ENCODE measurements at places on chromosomes 2 and 18.

GRCh38 chr2:118012778-118013177, 1.1 kb downstream of the CCDC93 start:
- no peak for DNase-seq

- no peak for DNase-seq
Measured at GRCh38 chr18:42606886-42607495, 508.5 kb downstream of the RIT2 start.

GRCh38 chr2:45928946-45929345, 277.5 kb downstream of the PRKCE start:
- DNase-seq: no peak

GRCh38 chr2:9205963-9206948, at the start of gene ASAP2:
TSS of gene ASAP2 (plus strand) at chr2:9206812. CDS start at chr2:9207105, 293 bp downstream.
- no peak for DNase-seq

DNA sequence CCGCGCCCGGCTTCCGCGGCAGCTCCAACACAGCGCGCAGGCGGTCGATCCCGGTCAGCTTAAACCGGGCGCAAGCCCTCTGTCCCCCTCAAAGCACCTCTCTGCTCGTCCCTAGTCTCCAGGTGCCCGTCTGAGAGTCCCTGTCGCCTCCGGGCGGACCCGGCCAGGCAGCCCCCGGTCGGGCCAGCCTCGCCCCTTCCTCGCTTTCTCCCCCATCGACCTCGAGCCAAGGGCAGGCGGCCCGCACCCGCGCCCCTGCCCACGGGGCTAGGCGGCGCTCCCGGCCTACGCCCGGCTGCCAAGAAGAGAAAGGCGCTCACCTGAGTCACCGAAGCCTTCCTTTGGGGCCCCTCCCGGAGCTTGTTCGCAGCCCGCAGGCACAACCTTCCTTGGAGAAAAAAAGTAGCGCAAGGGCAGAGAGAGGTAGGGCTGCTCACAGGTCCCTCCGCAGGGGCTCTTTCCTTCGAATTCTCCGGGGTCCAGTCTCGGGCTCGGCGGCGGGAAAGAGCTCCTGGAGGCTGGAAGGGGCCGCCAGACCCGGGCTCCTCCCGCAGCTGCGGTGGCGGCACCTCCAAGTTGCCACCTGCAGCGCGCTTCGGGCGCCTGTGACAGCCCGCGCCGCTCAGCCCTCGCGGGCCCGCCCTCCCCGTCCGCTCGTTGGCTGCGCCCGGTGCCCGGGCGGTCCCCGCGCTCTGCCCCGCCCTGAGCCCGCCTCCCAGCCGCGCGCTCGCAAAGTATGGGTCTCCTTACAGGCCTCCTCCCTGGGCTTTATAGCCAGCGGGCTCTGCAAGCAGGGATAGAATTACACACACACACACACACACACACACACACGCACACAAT, 86.5 kb upstream of the EPB41L3 start:
- no peak for DNase-seq

GRCh38 chr2:189848276-189848675, 64.0 kb downstream of the PMS1 start:
- DNase-seq: no peak

DNA sequence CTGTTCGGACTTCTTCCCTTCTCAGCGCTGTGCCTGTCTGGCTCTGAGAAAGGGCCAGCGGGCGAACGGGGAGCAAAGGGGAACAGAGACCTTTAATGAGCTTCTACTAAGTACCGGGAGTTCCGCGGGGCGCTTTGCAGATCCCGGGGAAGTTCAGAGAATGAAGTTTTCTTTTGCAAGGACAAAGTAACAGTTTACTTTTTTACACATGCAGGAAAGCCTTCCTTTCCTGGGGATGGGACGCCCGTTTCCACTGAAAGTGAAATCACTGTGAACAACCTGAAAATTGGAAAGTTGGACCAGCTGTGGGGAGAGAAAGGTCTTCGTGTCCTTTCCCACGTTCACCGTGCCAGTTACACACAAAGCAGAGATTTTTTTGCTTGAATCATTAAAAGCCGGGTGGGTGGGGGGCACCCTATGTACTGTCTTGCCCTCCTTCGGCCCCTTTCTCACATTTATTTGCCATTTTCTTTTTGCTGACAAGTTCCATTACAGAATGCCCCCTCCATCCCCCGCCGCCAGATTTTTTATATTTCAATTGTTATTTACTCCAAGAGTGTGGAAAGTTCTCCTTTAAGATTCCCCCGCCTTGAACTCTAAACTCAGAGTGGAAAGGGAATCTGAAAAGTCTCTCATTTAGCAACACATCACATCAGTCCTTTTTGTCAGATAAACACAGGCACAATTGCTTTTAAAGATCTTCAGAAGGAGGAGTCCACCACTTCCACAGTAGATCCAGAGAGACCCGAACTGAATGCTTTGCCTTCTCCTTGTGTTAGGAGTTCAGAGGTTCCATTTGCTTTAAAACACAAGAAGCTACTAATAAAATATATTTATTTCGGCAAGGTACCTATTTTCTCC, 1.1 kb upstream of the FN1 start:
- no peak for DNase-seq

DNA sequence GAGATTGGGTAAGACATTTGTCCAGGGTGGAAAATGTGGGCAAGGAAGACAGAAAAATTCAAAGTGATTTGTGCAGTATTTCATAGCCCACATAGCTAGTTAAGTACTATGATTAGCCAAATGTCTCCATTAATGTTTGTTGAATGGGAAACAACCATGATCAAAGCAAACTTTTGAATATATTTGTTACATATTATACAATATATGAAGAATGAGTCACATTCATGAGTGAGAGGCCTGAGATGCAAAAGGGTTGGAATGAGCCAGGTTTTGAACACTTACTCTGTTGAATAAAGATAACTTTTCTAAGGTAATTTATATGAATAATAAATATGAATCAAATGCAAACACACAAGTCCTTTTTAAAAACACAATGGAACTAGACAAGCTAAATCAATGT, 984.5 kb upstream of the CDH2 start:
- no peak for DNase-seq

DNA sequence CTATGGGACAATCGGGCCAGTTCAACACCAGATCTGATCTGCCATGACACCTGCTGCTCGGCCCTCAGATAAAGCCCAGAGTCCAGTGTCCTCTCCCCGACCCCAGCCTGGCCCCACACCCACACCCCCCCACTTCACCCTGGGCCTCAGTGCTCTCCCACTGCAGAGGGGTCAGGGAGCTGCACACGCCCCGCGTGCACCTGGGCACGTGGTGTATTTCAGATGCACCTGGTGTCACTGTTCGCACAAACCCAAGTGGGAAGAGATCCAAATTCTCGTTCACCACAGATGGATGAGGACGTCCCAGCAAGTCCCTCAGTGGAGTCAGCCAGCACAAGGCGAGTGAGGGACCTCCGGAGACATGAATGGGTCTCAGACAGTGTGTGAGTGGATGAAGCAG, 161.3 kb downstream of the RTP5 start:
- no peak for DNase-seq

- no peak for DNase-seq
Measured at GRCh38 chr2:8122520-8122919, 559.3 kb upstream of the ID2 start.

DNA sequence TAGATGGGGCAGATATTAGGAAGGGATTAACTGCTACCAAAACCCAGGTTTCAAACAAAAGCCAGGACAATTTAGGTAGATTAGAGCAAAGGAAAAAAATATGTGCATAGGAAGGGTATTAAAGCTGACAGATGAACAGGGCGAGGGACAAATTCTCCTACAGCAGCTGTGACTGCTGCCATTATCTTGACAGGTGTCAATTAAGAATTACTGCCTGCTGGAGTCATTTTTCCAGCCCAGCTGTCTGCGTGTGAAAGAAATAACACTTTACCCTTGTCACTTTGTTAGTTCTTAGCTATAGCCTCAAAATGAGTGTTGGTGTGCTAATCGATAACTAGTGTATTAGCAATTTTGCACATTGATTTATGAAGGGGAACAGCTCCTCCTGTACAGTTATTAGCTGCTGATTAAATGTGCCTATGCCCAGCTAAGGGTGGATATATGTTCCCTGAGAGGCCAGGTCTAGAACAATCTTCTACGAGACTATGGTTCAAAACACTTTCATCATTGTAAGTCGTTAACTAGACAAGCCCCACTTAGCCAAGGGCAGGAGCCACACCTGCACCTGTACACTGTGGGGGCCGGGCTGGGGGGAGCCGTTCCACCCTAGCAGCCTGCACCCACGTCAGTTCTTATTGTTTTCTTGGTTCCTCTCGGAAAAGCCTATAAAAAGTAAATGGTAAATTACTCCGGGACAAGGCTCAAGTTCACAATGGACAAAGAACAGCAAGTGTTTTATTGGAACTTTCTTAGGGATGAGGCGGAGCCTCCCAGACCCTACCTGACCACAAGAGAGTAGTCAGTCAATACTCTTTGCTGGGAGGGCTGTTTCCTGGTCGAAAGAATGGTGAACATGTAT, 7.7 kb downstream of the TSHZ1 start:
- DNase-seq: no peak

DNA sequence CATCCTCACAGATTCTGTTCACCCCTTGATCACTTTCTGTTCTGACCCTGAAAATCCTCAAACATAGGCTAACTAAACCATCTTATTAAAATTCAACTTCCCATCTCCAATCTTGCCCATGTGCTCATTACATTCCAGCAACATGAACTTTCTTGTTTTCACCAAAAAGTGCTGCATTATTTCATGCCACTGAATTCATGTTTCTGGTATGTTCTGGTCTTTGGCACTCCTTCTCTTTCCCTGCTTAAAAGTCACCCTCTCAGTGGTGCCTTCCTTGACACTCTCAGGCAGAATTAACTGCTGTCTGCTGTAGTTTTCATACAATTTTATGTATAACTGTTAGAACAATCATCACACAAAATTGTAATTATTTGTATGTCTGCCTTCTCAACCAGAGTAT, 247.7 kb upstream of the RBMS1 start:
- no peak for DNase-seq

GRCh38 chr2:85712849-85713612, 18.9 kb downstream of the GNLY start:
- no peak for DNase-seq

DNA sequence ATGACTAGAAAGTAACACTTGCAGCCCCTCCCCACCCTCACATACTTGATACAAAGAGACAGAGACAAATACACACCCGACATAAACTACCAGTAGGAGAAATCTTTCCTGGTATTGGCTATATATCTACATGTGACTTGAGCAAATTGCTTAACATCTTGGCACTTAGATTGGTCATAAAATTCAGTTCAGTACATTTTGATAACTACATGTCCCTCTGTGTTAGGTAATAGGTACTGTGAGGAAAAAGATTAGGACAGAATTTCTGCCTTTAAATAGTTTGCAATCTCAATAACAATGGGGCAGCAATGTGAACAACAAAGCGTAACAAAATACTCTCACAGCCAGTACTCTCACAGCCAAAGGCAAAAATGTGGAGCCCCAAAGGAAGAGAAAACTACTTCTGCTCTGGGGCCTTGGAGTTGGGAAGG, 670.0 kb upstream of the ACVR2A start:
- DNase-seq: no peak

DNA sequence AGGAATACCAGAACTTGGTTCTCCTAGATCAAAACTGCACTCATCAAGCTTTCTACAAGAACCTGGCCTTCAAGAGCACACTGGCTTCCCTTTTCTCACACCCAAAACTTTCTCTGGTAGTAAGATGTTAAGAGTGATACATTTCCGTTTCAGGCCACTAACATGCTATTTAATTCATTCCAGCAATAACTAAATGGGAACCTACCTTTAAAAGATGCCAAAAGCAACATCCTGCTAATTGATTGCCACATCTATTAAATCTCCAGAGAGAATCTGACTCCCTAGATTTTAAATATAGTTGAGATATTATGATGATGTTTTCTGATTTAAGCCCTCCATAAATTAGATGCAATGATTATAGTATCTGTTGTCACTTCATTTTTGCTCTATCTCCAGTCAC, 71.6 kb downstream of the KCTD18 start:
- no peak for DNase-seq

GRCh38 chr2:3960106-3960505, 256.7 kb downstream of the DCDC2C start:
- DNase-seq: no peak

GRCh38 chr18:29849144-29849543, 1193.4 kb downstream of the DSC3 start:
- no peak for DNase-seq
